ENCODE measurements at places on chromosomes 13 and 19. TPM values are rescaled to one million over a fixed set of nuclear protein-coding genes. Genes with fewer than 3 reads are reported as not detected.

KLHL1 gene
- 4.8 TPM for total RNA-seq

S1PR4 gene
- total RNA-seq: 0.38 TPM

DCT gene
- 318 TPM for total RNA-seq

CYSLTR2 gene
- total RNA-seq: 1.0 TPM

ZNF564 gene
- 33.2 TPM for total RNA-seq
